NCI-H2081 treated with DMSO at 0.1 percent for 48 hours (cell line): ENCODE measurements at places on chromosomes 12 and 14.

- no peak for DNase-seq
These were observed 50.5 kb downstream of the IRF2BPL start for GRCh38 chr14:76977793-76978720.

GRCh38 chr12:92701441-92701840 is 1.3 kb upstream of the PLEKHG7 start:
- no peak for DNase-seq

GRCh38 chr12:105671720-105672119 is 341.2 kb downstream of the C12orf75 start:
- no peak for DNase-seq

DNA sequence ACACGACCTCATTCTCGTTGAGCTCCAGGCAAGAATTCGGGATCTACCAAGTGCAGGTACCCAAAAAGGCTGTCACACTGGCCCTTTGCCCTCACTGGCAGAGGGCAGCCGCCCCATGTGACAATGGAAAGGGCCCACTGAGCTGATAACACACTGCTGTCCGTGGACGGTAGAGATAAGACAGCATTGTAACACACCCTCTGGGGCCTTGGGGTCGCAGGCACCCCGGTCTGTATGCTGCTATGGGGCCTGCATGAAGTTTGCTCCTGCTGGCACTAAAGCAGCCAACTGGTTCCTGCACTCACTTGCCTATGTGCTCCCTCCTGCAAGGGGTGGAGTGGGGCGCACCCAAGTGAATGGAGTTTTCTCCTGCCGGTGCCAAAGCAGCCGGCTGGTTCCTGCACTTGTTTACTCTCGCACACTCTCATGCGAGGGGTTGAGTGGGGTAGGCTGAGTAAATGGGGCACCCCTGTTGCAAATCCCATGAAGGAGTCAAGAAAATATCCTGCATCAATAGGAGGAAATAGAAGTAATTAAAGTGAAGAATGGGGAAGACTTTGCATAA is 477.9 kb downstream of the ATP23 start:
- no peak for DNase-seq

DNA sequence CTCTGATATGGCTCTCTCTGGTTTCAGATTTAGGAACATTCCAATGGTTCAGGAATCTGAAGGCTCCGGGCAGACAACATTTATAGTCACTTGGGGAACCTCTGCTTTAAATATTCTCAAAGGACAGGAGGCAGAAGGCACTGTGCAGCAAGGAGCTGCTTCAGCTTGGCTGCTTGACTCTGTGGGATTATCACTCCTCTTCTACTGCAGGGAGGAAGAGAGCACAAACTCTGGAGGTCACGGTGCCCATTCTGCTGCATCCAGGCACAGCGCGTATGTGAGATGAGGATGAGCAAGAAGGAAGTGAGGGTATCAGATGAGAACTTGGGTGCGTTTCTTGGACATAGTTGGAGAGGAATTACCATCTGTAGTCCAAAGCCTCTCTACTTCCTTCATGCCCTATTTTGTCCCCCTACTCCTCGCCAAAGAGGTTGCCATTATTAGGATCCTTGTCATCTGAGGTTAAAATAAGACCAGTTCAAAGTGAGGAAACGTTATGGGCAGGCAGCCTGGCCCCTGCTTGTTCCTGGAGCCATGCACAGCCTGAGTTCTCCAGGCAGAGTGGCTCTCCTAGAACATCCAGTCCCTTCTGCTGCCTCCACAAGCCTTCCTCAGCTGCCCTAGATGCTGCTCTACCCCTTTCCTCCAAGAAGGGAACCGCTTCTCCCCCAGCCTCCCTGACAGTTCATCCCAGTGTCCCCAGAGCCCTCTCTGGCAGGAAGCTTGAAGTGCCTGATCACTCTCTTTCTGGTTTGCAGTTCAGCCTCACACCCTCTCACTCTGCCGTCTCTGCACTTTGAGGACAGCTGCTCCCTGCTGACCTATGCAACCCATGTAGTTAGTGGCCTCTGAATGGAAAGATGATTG is 12.5 kb downstream of the FGF6 start:
- DNase-seq = no peak

GRCh38 chr14:101478796-101479410 is 82.4 kb upstream of the DIO3 start:
- no peak for DNase-seq

DNA sequence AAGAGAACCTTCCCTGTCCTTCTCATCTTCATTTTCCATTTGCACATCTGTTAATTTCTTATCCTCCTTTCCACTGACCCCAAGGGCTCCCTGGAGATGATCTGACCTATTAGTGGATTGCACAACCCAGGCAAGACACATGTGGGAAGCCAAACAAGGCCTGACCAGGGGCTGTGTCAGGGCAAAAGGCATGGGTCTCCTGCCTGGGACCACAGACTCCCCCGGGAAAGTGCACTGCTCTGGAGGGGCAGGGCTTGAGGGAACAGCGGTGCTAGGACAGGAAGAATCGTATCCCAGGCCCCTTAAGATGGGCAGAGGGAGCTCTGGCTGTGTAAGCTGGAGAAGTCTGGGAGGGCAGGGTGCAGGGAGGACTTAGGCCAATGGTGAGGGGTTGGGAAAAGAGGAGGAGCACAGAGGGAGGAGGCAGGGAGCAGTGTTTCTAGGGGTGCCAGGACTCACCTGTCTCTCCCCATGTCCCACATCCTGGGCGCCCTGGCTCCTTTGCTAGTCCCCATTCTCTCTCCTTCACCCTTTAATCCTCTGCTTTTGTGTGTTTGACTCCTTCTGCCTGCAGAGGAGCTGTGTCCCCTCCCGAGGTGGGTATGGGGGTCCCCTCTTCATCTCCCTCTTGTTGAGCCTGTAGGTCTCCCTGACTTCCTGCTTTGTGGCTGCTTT is 25.3 kb downstream of the PLEKHG3 start:
- DNase-seq = no peak

- no peak for DNase-seq
These were observed 92.5 kb upstream of the MED13L start for GRCh38 chr12:116370004-116370404.

GRCh38 chr14:36438883-36439282 is 81.1 kb downstream of the NKX2-1 start:
- no peak for DNase-seq

GRCh38 chr14:89792489-89793366 is 161.8 kb downstream of the EFCAB11 start:
- DNase-seq = no peak

- DNase-seq = no peak
These were observed 413.5 kb upstream of the STXBP6 start for GRCh38 chr14:25463480-25463879.

- DNase-seq = no peak
These were observed 8.1 kb downstream of the LPAR5 start for GRCh38 chr12:6627616-6628015.

- no peak for DNase-seq
These were observed 1258.0 kb downstream of the FSCB start for GRCh38 chr14:43249116-43249515.

- no peak for DNase-seq
These were observed 49.2 kb downstream of the TESPA1 start for GRCh38 chr12:54935235-54935951.

GRCh38 chr14:59961518-59962062 is 41.6 kb downstream of the LRRC9 start:
- no peak for DNase-seq

DNA sequence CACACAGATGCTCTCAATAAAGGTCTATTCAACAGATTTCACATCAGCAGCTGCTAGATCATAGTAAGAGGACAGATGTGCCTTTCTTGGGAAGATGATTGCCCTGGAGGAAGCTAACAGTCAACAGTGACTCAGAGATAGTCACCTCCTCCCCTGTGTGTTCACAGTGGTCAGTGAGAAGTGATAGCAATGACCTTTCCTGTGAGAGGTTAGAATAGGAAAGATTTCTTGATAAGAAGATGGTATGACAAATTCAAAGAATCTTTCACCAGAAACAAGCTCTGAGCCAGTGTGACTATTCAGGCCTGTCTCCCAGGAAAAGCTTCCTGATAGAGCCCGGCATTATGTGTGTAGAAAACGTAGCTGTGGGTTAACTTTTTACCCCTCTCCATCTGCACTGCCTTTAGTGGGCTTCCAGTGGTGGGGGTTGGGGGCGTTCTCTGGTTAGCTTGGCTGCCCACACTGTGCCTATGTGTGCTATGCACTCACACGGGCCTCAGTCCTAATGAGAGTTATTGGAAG is 66.4 kb upstream of the ARHGAP5 start:
- no peak for DNase-seq

GRCh38 chr14:104383088-104383995 is 196.2 kb upstream of the C14orf180 start:
- DNase-seq = no peak

DNA sequence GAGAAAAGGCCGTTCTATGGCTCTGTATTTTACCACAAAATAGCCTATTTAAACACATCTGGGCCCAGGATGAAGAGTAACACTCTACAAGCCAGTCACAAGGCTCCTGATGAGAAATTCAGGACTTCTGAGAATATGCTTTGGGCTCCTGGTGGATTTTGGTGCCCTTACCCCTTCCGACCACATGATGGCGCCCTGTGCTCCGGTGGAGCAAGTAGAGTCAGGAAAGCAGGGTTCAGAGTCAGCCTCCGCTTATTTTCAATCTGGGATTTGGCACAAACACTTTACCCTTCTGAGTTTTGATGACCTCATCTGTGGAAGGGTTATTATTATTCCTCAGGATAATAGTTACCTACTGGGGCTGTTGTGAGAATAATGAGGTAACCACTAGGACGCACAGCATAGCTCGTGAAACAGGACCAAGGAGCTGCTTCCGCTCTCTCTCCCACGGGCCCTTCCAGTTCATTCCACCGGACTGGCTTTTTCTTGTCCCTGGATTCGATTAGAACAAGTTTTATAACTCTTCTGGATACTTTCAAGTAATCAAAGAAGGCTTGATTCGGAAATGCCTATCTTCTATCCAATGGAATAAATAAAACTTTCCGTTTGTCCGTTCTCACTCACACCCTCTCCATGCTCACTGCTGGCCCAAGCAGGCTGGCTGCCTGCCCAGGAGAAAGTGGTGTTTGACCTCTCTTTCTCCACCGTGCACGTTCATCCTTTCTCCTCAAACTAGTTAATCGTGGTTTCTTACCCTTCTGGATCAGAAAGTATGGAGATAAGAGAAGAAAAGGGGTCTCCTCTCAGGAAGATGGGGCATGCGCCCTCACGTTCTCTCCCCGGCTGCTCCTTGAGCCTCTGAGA is 104.6 kb downstream of the GALC start:
- no peak for DNase-seq

DNA sequence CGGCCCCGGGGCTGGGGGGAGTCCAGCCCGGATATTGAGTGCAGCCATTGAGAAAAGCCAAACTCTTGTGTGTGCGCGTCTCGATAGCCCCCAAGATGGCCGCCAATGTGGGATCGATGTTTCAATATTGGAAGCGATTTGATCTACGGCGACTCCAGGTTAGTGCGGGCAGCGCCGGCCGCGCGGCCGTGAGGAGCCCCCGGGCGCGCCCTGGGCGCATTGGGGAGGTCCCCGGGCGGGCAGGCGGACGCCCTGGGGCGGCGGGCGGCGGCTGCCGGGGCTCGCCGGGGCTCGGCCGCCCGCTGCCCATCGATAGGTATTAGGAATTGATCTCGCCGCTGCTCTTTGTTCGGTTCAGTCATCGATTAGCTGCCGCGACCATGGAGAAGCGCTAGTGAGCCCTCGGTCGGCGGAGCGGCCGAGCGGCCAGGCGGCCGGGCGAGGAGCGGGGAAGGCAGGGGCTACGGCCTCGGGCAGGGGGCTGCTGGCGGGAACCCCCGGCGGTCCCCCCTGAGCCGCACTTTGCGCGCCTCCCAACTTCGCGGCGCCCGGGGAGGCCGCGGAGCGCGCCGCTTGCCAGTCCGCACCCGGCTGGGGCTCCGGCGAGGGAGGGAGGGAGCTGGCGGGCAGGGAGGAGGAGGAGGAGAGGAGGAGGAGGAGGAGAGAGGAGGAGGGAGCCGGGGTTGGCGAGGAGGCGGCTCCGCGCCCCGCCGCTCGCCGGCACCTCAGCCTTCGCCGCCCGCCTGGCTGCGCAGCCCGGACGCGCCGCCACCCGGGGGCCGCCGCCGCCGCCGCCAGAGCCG is 113.9 kb upstream of the MYL2 start:
- DNase-seq = no peak

- no peak for DNase-seq
These were observed 128.5 kb downstream of the HMGA2 start for GRCh38 chr12:65952737-65953209.

GRCh38 chr12:47739979-47740378 is 14.7 kb upstream of the ENDOU start:
- no peak for DNase-seq

- no peak for DNase-seq
These were observed 11.6 kb upstream of the CDH24 start for GRCh38 chr14:23068789-23069412.

- DNase-seq = no peak
These were observed 86.9 kb upstream of the NID2 start for GRCh38 chr14:52155651-52156213.

DNA sequence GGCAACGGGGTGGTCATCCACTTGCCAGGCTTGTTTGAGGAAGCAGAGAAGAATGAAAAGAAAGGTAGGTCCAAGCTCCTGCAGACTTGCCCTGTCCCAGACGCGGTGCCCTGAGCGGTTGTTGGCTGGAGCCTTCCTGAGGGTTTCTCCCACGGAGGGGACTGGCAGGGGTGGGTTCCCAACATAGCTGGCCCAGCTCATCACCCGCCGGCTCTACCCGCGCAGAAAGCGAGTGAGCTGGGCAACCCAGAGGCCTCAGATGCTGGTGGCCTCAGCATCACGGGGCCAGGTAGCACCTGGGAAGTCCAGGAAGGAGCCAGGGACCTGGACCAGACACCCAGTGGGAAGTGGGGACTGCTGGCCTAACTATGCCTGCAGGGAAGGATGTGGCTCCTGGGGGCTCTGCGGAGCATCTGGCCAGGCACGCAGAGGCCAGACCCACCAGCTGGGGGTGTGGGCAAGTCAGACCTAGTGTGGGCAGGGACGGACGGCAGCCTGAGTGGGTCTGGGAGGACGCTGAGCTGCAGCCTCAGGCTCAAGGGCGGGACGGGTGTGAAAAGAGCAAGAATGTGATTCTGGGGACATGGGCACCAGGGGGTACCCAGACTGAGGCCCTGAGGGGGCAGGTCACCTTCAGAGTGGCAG is 14.4 kb upstream of the SIVA1 start:
- no peak for DNase-seq

- no peak for DNase-seq
These were observed at the start of gene IGFBP6 for GRCh38 chr12:53097564-53098353. Gene IGFBP6 (plus strand): TSS chr12:53097667. CDS start chr12:53097718, 51 bp downstream.

- DNase-seq = no peak
These were observed 90.5 kb downstream of the RFLNA start for GRCh38 chr12:124385219-124385969.

- DNase-seq = no peak
These were observed 10.5 kb downstream of the NPC2 start for GRCh38 chr14:74482571-74482970.

GRCh38 chr14:93185349-93185720 is 218 bp downstream of the LYSET start:
- no peak for DNase-seq

GRCh38 chr12:89821896-89822295 is 113.3 kb upstream of the ATP2B1 start:
- no peak for DNase-seq

DNA sequence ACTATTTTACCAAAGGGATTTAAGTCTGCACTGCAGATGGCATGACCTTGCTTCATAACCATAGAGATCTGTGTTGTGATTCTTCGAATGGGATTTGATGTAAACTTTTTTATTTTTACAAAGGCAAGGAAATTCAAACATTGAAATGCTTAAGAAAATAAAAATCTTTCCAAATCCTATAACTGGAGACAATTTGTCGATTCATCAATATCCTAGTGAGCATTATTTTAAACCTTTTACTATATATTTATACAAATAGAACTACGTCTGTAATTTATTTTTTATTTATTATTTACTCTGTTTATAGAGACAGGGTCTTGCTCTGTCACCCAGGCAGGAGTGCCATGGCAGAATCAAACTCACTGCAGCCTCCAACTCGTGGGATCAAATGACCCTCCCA is 14.3 kb upstream of the SCAF11 start:
- DNase-seq = no peak
